ENCODE measurements at places on chromosomes 3 and 15.

GRCh38 chr15:98154863-98155262, 194.4 kb downstream of the ARRDC4 start:
- DNase-seq, result no peak

DNA sequence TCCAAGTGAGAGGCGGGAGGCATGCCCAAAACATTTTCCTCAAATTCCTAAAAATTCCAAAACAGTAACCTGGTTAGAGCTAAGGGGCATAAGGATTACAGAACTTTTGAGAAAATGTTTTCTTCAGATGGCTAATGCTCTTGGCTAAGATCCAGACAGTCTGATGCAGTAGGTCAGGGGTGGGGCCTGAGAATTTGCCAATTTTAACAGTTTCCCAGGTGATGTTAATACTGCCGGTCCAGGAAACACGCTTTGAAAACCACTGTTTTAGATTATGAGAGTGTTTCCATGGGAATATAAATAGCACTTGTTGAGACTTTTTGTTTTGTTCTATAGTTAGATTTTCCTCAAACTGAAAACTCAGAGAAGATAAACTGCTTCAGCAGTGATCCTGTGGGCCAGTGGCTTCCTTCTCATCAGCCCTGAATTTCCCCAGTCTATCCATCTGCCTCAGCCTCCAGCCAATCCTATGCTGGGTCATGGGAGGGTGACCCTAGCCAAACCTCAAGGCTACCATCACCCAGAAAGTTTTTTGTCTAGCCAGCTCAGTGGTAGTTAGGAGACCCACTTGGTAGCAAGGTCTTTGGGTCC, 71.6 kb upstream of the ACP3 start:
- no peak for DNase-seq

DNA sequence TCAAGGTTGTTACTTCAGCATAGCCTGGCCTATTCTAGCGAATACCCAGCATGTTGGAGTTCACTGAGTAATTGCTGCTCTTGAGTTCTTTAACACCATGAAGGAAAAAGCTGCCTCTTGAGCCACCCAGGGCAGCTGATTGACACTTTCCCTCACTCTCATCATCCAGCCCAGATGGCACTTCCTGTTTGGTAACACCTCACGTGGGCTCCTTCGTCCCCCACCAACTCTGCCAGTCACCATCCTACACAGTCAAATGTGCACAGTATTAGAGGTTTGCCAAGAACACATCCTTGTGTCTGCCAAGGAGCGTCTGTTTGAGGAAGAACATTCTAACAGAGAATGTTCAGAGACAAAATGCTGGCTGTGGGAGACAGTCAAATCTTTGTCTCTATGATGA, 266.3 kb downstream of the RPLP1 start:
- DNase-seq, result no peak

DNA sequence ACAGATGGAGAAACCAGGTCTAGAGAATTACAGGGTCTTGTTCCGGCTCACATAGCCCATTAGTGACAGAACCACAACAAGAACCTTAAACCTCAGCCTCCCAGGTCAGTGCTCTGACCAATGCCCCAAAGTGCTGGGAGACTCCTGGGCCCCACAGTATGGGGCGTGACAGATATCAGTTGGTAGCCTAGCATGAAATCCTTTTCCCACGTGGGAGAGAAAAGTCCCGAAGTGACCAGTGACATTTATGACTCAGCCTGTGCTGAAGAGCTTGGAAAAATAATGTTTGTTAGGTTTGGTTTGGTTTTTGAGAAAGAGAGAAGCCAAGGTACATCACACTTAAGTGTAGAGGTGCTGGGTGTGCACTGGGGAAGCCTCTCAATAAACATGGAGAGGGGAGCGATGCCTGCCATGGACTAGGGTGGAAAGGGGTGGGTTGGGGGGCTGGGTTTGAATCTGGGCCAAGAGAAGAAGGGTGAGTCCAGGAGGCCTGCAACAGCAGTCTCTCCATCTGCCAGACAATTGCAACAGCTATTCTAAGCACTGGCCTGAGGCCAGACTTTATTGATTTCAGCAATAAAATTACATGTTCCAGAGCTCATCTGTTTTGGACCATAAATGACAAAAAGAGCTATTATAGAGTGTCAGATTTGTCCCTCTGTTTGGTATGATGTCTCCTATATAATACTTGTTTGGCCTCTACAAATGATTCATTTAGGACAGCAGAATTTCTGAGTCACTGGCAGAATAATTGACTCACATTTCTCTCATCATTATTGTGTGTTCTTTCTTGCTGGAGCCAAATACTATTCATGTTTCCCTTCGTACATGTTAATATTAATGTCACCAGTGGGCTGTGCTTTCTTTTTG, 43.4 kb downstream of the C2CD4A start:
- no peak for DNase-seq
